Tibial nerve (tissue), 4 donors: ENCODE measurements at places on chromosomes 6 and 20. TPM values are rescaled to one million over a fixed set of nuclear protein-coding genes. Genes with fewer than 3 reads are reported as not detected.

DNA sequence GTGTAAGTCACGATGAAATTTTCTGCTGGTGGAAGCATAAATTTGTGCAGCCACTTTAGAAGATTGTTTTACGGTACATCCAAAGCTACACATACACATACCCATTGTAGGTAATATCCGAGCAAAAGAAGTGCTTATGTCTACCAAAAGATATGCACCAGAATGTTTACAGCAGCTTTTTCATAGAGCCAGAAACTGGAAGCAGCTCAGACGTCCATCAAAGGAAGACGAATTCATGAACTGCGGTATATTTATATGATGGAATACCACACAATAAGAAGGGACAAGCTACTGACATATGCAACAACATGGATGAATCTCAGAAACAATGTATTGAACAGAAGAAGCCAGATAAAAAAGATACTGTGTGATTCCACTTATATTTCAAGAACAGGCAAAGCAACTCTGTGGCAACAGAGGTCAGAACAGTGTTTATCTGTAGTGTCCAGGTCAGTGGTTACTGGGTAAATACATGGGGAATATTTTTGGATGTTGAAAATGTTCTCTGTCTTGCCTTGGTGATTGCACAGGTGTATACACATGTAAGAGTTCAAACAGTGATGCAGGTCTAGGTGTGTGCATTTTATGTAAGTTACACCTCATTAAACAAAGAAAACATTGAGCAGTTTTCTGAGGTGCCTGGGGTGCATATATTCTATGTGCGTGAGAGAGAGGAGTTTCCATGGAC is 51.9 kb upstream of the EXOC2 start:
- no peaks in the 10 kb centered on the region for H3K4me1 ChIP-seq
- no peak overlapping the region for H3K27ac ChIP-seq
- H3K4me3 ChIP-seq, result no peak overlapping the region
- DNase-seq, result no peak

DNA sequence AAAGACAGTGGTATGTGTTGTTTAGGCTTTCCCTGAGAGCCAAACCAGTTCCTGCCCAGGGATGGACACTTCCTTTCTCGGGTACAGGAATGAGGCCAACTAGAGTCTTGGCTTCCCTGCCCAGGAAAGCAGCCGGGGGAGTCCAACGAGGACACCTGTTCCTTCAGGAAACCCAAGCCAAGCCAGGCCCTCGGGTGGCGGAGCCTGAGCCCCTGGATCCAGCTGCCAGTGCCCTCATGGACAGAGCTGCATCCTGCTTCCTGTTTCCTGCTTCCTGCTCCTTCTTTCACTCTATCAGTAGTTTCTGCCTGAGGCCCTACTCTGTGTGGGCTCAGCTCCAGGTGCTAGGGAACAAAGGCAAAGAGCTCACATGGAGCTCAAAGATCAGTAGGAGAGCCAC is 7.9 kb upstream of the SIRPA start:
- DNase-seq, result no peak
- no peak overlapping the region for H3K4me3 ChIP-seq
- no peak overlapping the region for H3K27ac ChIP-seq
- no peaks in the 10 kb centered on the region for H3K36me3 ChIP-seq
- no peaks in the 10 kb centered on the region for H3K4me1 ChIP-seq
- H3K27me3 ChIP-seq, result peaks cover 27% of the 10 kb centered on the region

DNA sequence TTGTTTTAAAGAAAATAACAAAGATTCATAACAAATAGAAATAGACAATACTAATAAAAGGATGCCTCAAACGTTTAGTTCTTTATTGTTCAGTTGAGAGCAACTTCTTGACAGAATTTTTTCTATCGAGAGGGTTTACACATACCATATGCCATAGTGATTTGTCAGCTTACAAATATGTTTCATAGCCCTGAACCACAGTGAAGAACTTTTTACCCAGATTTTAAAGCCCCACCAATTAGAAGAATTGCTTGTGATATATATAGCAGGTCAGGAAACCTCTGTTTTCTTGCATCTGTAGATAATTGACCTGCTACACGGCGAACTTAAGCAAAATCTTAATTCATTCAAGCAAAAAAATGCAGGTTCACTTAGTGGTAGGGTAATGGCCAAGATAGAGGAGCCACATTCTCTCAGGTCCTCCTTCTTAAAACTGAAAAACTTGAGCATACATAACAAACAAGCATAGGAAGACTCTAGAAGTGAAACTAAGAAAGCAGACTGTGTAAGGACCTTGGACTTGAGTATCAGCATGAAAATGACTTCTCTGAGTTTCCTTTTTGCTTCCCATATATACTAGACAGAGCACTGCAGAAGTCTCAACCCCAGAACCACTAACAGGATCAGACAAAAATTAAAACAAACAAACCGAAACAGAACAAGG is 39.5 kb downstream of the CRISP1 start:
- H3K4me1 ChIP-seq, result no peaks in the 10 kb centered on the region
- H3K27me3 ChIP-seq, result no peaks in the 10 kb centered on the region
- no peak for DNase-seq
- H3K4me3 ChIP-seq, result no peak overlapping the region
- H3K36me3 ChIP-seq, result no peaks in the 10 kb centered on the region

GRCh38 chr6:3259491-3259958 is 778 bp downstream of the PSMG4 start:
- H3K27ac ChIP-seq, result peak overlapping the region; percentile 85
- no peaks in the 10 kb centered on the region for H3K27me3 ChIP-seq
- H3K4me1 ChIP-seq, result peaks cover 16% of the 10 kb centered on the region
- no peak for DNase-seq
- H3K4me3 ChIP-seq, result peak overlapping the region; percentile 84

DNA sequence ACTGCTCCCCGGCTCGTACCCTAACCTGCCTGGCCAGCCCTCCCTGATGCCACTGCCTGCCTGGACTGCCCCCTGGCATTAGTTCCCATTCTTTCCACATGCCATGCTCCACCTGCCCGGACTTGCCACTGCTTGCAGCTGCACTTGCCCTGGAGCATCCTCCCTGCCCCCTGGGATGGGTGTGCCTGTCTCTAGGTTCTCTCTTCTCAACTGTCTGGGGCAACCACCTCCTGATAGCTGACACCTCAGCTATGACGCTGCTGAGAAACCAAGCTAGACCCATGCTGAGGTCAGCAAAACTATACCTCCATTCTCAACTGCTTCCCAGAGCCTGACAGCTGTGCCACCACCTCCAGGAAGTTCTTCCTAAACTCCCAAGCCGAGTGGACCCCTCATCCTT is 72.1 kb downstream of the PERP start:
- no peak overlapping the region for H3K27ac ChIP-seq
- no peaks in the 10 kb centered on the region for H3K27me3 ChIP-seq
- H3K4me1 ChIP-seq, result no peaks in the 10 kb centered on the region

DNA sequence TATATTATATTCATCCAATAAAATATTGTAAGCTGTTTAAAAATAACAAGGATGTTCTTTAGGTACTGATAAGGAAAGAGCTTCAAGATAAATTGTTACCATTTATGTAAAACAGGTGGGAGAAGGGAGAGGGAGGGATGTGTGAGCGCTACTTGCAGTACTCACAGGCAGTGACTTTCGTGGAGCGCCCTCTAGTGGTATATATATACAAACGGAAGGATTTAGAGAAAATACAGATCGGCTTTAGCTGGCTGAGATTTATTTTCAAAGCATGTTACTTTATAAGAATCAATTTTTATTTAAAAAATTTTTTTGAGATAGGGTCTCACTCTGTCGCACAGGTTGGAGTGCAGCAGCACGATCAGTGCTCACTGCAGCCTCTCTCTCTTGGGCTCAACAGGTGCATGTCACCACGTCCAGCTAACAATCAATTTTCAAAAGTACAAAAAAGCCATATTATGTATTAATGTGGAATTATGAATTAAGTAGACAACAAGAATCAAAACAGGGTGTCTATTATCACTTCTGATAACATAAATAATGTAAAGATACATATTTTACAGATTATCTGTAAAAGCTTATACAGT is 3.3 kb upstream of the MOG start:
- no peak overlapping the region for H3K27ac ChIP-seq
- no peaks in the 10 kb centered on the region for H3K36me3 ChIP-seq
- H3K4me1 ChIP-seq, result peaks cover 11% of the 10 kb centered on the region

GRCh38 chr20:50068041-50068651 is 44.8 kb downstream of the UBE2V1 start:
- H3K27ac ChIP-seq, result no peak overlapping the region
- DNase-seq, result no peak
- peaks cover 8% of the 10 kb centered on the region for H3K4me1 ChIP-seq
- H3K27me3 ChIP-seq, result no peaks in the 10 kb centered on the region

DNA sequence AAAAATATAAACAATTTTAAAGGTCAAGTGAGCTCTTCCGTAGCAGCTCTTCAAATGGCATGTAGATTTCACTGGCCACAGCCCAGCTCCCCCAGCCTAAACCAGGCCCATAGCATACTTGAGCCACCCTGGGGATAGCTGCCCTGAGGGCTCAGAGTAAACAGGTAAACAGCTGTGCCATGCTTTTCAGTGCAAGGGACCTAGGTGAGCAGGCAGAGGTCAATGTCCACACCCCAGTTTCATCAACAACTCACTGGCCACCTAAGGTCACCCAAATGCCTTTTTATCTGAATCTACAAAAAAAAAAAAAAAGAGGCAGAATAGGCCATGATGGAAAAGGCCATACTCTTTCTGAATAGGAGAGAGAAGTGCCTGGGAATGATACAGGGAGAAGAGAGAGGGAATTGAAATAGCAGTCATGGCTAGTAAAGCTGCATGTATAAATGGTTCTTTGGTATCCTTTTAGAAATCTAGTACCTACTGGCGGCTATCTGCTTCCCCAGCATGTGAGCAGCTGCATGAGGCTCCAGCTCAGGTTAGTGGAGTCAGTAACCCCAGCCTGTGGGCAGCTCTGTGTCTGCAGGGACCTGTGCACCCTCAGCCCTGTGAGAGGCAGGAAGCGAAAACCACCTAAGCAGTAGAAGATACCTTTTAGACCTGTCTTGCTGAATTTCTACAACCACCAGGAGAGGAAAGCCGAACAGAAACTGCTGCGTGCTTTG is 77.0 kb downstream of the FOXA2 start:
- H3K27me3 ChIP-seq, result no peaks in the 10 kb centered on the region
- no peaks in the 10 kb centered on the region for H3K36me3 ChIP-seq
- no peaks in the 10 kb centered on the region for H3K4me1 ChIP-seq
- H3K4me3 ChIP-seq, result no peak overlapping the region

DNA sequence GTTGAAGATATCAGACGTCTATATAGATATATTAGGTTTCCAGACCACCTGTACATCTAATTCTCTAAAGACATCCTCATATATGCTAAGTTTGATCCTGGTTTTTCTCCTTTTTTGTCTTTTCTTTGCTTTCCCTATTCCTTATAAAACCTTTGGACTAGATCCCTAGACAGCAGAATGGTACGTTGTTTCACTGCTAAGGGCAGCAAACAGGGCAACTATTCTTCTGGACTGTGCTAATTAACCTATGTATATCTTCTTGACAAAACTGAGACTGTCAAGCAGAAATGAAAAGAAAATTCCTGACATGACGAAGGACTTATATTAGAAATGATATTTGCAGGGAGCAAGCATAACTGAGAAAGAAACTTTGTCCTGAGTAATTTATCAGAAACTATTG is 19.1 kb downstream of the ME1 start:
- H3K27me3 ChIP-seq, result no peaks in the 10 kb centered on the region
- H3K27ac ChIP-seq, result no peak overlapping the region
- no peak for DNase-seq
- H3K36me3 ChIP-seq, result no peaks in the 10 kb centered on the region
- H3K4me3 ChIP-seq, result no peak overlapping the region

DNA sequence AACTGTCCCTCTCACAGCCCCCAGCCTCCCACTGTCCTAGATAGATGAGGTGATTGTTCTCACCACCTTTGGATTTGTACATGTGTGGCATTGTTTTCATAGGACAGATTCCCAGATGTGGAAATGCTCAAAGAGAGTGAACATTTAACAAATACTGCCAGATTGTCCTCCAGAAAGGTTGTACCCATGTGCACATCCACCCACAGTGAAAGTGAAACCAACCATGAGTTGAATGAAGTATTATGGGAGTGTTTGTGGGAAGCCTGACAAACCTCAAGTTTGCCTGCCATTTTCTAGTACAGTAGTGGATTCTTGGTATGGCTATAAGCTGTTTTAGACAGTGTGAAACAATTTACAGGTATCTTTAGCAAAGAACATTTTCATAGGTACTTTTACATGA is 42.7 kb downstream of the ANKRD6 start:
- H3K4me1 ChIP-seq, result peaks cover 6% of the 10 kb centered on the region
- H3K27ac ChIP-seq, result no peak overlapping the region
- H3K27me3 ChIP-seq, result no peaks in the 10 kb centered on the region
- no peaks in the 10 kb centered on the region for H3K36me3 ChIP-seq
- H3K4me3 ChIP-seq, result no peak overlapping the region
- DNase-seq, result no peak

- no peaks in the 10 kb centered on the region for H3K27me3 ChIP-seq
- no peak for DNase-seq
- no peak overlapping the region for H3K4me3 ChIP-seq
Measured at GRCh38 chr6:136787726-136788068, 4.6 kb downstream of the MAP3K5 start.

DNA sequence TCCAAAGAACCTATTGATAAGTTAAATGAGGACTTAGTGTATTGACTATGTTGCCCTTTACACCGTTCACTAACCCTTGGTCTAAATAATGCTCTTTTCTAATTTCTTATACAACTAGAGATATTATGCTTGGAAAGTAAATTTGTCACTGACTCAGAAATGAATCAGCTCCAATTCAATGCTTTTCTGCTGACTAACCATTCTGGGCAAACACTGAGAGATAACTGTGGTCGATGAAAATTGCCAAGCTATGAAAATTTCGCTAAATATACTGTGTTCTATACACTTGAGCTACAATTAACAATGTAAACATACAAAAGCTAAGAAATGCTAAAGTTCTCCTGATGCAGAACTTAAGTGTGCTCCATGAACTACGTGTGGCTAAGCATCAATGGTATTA is 23.1 kb upstream of the FBXO9 start:
- H3K4me1 ChIP-seq, result peaks cover 12% of the 10 kb centered on the region
- no peak for DNase-seq
- peak overlapping the region; percentile 12 for H3K27ac ChIP-seq
- no peaks in the 10 kb centered on the region for H3K27me3 ChIP-seq

DNA sequence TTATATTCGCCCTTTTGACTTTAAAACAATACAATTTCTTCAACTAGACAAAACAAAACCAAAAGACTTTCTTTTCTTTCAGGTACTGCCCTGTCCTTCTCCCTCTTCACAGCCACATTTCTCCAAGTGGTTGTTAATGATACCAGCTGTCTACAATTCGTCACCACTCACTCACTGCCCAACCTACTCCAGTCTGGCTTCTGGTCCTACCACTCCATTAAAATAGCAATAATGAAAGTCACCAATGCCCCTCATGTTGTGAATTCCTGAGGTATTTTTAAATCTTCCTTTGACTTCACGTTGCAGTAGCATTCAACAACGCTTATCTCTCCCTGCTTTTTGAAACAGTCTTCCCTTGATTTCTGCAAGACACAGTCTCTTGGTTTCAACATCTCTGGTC is 11.6 kb upstream of the MAN1A1 start:
- DNase-seq, result no peak
- H3K4me1 ChIP-seq, result no peaks in the 10 kb centered on the region
- H3K27ac ChIP-seq, result no peak overlapping the region
- no peak overlapping the region for H3K4me3 ChIP-seq
- H3K27me3 ChIP-seq, result no peaks in the 10 kb centered on the region
- peaks cover 6% of the 10 kb centered on the region for H3K36me3 ChIP-seq

The METTL24 gene
- 0.87 TPM for total RNA-seq

The MCHR2 gene
- total RNA-seq, result not detected

The EPB41L1 gene
- total RNA-seq, result 24.0 TPM

The PLCB4 gene
- total RNA-seq, result 43.3 TPM

The C6orf163 gene
- total RNA-seq, result 4.5 TPM

The TRIM40 gene
- total RNA-seq, result not detected

The FKBP1C gene
- total RNA-seq, result 1.2 TPM

The ISM1 gene
- total RNA-seq, result 47.3 TPM

The TP53TG5 gene
- not detected for total RNA-seq

The ULBP1 gene
- total RNA-seq, result not detected

The PTCRA gene
- total RNA-seq, result not detected

The MUCL3 gene
- not detected for total RNA-seq

The HDGFL1 gene
- not detected for total RNA-seq

The RIPPLY2 gene
- 0.21 TPM for total RNA-seq
